Thymus (tissue), 14 donors: ENCODE measurements at places on chromosomes 12 and 14. TPM values are rescaled to one million over a fixed set of nuclear protein-coding genes. Genes with fewer than 3 reads are reported as not detected.

Gene ANAPC7
- total RNA-seq = 43.2 TPM

Gene IAPP
- total RNA-seq = 0.14 TPM

Gene TMEM30B
- total RNA-seq = 3.1 TPM

Gene MYF6
- 0.09 TPM for total RNA-seq

Gene KRT71
- 0.57 TPM for total RNA-seq
